ENCODE measurements at places on chromosomes 13 and 19.

GRCh38 chr13:110689711-110690110 lies 16.2 kb downstream of the CARS2 start:
- DNase-seq = peak; percentile 3

DNA sequence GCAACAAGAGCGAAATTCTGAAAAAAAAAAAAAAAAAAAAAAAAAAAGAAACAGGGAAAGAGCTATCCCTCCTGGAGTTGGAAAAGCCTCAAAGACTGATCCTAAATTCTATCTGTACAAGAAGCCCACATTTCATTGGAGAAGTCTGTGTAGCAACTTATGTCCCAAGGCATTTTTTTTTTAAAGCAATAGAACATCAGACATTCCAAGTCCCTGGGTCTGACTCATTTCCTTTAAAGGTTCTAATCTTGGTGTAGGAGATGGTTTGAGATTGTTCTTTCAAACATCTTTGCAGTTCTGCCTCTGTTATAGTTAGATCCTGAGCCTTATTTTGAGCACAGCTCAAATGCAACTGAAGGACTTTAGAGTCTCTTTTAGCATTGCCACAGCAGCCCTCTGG lies 706.5 kb upstream of the MIR17HG start:
- DNase-seq = no peak

DNA sequence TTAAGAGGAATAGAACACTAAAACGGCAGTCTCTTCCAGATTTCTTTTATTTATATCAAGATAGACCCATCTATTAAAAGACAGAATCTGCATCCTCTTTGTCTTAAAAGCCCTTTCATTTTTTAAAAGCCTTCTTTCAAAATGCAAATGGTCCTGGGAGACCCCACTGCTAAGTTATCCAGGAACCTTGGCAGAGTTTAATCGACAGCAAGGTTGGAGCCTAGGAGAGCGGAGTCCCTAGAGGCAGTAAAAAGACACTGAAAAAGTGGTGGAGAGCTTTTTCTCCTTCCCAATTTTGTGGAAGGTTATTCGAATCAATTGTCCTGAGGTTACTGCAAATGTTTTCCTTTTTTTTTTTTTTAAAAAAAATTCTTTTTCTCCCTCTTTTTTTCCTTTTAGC lies 294.7 kb downstream of the NALCN start:
- no peak for DNase-seq

GRCh38 chr13:31909864-31910551 lies 121.6 kb upstream of the FRY start:
- peak; percentile 49 for DNase-seq

- no peak for DNase-seq
These were observed 38.8 kb downstream of the CCDC169 start for GRCh38 chr13:36258831-36259230.

DNA sequence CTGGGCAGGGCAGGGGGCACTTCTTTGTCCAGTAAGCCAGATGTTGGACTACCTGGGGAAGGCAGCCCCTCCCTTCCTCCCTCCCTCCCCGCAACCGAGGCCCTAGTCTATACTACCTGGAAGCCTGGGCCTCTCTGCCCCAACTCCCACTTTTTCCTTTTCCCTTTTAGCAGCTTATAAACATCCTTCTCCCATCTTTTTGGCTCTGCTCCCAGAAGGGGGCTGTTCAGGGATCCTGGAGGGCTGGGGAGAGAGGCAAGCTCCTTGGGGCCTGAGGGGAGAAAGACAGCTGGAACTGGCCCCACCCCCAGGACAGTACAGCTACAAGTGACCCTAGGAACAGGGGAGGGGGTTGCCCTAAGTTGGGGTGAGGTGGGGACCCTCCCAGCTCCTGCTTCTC lies 44.9 kb downstream of the LYL1 start:
- no peak for DNase-seq

DNA sequence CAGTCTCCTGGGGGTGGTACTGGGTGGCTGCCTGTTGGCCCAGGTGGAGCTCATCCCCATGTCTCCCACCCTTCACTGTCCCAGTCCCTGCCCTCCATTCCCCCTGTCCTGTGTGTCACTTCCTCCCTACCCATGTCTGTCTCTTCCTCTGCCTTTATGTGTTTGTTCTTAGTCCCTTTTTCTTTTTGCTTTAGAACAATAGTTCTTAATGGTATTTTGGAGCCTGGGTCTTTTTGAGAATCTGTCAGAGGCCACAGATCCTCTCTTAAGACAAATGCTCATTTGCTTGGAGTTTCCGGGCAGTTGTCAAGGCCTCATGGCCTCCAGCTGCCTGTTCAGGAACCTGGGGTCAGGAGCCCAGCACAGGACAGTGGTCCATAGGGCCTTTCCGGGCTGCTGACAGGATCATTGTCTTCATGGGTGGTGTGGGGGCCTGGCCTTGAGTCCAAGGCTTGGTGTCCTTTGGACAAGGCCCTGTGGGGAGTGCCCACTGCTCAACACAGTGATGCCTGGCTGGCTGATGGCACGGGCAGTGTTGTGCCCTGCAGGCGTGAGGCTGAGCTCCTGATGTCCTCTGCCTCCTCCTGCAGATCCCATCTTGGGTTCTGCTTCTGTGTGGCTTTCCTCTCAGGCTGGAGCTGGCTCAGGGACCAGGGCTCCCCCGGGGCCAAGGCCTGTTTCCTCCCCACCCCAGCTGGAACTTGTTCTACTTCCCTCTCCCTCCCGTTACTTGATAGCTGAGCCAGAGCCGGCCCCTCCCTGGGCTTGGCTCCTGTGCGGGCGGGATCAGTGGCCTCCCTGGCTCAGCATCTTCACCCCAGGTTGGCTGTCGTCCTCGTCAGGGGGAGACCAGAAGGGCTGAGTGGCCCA lies 3.5 kb downstream of the EGLN2 start:
- DNase-seq = peak; percentile 73

DNA sequence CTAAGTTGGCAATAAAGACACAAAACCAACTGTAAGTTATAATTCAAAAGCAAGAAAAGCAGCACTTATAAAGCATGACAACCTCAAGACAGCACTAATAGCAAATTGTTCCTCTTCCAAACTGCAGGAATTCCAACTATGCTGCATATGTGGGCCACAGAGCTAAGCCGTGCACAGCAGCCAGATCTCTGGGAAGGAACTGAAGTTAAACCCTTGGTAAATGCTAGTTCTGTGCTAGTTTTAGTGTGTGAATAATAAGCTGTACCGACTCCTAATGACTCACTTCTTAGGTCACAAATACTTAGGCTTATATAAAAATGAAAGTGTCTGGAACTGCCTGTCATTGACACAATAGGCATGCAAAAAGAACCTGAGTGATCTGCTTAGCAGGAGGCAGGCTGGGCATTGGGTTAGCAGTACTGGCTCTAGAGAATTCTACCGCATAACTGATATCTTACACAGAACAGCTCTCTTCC lies 21.2 kb upstream of the GTF3A start:
- no peak for DNase-seq

GRCh38 chr13:19781526-19781925 lies 1.2 kb downstream of the PSPC1 start:
- no peak for DNase-seq

DNA sequence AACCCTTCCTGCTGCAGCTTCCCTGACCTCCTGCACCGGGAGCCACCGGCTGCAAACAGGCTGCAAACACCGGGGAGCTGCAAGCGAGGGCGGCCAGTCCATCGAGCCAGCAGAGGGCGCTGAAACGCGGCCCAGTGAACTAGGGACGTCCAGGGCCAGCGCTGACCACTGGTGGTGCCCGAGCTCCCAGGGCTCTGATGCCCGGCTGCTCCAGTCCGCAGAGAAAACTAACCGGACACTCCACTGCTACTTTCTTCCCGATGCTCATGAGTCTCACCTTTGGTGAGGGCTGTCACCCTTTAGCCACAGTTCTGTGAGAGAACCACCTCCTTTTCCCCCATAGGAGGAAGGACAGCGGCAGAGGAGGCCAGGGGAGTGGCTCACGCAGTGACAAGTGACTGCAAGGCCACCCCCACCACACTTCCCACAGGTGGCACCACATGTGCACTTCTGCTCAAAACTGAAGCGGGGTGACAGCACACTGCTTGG lies 82.8 kb upstream of the MTIF3 start:
- DNase-seq = peak; percentile 62

DNA sequence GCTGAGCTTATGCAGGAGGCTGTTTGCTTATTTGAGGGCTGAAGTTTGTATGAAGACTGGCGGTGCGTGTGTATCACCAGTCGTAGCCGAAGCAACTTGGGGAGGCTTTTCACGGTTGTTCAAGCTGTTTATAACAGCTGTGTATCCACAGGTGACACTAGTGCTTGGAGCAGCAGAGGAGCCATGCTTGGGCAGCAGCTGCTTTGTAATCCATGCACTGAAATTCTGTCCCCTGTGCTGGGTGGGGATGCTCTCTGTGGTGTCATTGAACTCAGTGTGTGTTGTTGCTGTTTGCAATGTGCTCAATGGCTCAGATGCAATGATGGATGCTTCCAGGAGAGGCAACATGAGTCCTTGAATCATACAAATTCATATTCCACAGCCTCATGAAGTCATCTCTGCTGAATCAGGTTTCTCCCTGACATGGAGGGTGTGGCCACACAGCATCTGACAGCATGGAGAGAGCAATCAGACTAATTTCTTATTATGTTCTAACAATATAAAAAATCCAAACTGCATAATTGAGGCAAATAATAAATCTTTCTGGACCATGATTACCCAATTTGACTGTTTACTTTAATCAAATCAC lies 18.8 kb upstream of the GTF3A start:
- no peak for DNase-seq

GRCh38 chr19:35265126-35265899 lies 3.4 kb upstream of the USF2 start:
- peak; percentile 28 for DNase-seq

DNA sequence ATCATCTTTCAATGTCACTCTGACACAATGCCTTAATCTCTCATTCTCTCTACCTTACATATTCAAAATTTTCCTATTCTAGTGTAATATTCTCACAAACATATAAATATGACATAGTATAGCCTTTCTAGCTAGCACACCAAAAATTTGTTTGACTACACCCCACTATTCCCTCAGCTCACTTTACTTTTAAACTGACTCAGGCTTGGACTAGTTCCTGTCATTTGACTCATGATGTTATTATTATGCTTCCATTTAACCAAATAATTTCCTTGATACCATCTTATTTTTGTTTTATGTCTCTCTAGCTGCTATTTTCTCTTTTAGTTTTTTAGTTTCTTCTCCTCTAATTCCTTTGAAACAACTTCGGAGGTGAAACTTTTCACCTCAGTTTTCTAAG lies 1745.6 kb upstream of the PCDH20 start:
- DNase-seq = no peak

DNA sequence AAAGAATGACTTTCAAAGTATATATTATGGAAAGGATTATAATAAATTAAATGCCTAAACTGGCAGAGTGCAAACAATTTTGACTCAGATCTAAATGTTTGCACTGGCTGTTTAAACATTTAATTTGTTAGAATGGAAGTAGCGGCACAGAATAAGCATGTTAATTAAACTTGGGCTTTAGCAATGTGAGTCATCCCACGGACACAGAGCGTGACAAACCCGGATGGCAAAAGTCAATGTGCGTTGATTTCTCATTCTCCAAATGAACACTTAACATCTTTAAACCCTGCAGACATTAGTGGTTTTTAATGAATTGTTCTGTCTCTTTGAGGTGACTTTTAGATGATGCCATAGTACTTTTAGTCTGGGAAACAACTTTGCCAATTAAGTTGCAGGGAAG lies 38.4 kb downstream of the PCDH8 start:
- DNase-seq = no peak

DNA sequence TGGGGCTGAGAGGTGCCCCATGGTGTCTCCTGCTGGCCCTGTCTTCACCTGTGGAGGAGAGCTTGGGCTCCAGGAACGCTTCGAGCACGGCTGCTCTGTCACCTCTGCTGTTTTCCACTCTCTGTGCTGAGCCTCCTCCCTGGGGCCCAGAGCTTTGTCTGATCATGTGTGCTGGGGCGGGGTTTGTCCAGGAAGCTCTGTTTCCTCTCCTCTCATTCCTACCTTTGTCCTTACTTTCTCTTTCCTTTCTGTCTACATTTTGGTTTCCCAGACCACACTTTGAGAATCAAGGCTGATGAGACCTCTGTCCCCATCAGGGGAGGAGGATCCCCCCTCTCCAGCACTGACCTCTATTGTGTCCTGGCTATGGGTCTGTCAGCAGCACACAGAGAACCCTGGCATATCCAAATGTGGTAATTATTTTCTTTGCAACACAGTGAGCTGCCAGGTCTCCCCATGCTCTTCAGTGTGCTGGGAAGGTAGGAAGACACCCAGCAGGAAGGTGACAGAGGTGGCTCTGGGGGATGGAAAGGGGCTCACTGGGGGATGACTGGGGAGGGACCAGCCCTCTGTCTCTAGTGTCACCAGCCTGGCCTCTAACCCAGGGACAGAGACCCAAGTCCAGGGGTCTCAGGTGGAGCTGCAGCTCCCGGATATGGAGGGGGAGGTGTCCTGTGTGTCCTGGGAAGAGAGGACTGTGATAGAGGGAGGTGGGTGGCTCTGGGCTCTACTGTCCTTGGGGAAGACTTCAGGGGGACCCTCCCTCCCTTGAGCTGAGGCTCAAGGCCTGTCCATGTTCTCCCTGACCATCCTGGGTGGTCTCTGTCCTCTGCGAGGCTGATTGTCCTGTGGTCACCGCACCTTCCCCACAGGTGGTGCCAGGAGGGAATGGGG lies at the start of gene CEACAM1:
Gene CEACAM1 (minus strand): TSS at position 128 of the 894 bp plus-strand sequence. CDS start 107 bp downstream, at position 21.
- peak; percentile 21 for DNase-seq

DNA sequence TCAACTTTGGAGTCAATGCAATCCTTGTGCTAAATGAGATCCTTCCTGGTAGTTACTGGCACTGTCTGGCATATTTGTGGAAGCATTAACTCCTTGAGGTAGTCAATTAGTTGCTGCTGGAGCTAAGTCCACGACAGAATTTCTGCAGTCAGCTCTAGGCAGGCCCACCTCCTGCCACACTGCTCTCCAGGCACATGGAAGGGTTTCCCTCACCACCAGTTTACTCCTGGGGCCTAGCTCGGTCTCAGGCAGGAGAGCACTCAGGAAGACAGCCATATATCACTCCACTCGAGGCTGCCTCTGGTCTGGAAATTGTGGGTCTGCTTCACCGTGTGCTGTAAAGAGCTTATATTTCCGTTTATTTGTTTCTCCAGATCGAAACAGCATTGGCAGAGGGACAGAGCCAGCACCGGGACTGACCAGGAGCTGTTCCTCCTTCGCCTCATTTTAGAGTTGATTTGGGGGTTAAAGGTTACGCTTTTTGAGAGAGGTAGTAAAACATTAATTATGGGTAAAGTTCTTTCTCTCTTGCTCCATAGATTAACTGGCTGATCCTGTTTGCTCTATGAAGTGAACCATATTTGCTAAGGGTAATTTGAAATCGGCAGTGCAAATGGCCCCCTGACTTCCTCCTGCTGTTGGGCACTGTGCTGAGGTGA lies 20.6 kb upstream of the GTF3A start:
- DNase-seq = no peak

DNA sequence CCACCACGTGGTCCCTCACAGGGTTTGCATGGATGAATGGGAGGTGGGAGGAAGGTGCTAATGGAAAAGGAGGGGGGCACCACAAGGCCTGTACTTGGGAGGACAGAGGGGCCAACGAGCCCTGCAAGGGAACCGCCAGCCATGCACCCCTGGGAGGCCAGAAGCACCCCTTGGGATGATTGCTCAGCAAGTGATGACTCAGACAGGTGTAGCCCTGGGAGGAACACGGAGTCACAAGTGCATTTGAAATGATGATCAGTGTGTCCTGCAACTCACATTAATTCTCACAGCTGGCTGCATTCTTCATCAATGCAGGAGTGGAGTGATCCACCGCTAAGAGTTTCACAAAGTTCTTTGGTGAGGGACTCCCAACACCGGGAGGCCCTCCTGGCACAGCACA lies 82.8 kb upstream of the ZNF254 start:
- no peak for DNase-seq
